ENCODE measurements at places on chromosomes 12 and 14. TPM values are rescaled to one million over a fixed set of nuclear protein-coding genes. Genes with fewer than 3 reads are reported as not detected.

DNA sequence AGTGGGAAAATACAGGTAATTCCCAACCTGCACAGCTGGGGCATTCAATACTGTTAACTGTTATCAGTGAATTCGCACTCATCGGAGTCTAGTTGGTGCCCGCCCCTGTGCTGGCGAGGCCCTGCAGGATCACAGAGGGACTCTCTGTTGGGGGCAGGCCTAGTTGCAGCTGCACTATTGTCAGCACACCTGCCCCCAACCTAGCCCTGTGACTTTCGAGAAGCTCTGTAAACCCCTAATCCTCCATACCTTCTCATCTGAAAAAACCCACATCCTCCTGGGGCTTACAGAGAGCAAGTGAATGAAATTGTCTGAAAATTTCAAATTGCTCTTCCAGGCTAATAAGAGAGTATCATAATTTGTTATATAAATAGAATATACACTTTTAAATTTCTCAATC is 132.2 kb upstream of the NUDT4 start:
- no peak for DNase-seq

DNA sequence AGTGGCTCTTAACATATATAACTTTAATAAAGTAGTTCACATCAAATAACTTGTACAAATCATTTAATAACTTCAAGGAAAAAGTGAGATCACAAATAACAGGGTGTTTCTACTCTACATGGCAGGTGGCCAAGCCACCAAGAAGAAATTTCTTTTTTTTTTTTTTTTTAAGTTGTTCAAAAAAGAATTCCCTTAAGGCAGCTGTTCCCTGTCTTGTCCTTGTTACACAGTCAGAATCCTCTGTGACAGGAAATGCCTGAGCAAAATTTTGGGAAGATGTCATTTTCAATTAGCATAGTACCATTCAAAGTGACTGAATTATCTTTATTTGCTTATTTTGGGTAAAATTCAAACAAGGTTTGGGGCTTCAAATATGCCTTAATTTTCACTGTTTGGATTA is 79.4 kb downstream of the LIN7A start:
- DNase-seq: no peak

GRCh38 chr14:99654235-99654985 is 9.5 kb downstream of the HHIPL1 start:
- DNase-seq: peak; percentile 73

DNA sequence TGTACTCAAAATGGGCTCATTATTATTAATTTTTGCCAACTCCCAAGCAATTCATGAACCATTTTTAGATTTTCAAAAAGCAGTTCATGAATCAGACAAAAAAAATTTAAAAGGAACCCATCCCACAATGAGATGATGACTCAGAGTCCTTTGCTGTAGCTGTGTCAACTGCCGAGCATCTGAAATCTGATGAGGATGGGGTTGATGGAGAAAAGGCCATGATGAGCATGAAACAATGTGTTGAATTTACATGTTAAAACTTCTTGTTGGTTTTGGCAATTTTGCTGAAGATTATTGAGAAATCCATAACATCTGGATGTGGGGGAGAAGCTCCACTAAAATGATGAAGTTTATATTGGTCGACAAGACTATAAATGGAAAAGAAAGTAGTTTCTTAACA is 378.0 kb downstream of the FOXG1 start:
- DNase-seq: peak; percentile 32

DNA sequence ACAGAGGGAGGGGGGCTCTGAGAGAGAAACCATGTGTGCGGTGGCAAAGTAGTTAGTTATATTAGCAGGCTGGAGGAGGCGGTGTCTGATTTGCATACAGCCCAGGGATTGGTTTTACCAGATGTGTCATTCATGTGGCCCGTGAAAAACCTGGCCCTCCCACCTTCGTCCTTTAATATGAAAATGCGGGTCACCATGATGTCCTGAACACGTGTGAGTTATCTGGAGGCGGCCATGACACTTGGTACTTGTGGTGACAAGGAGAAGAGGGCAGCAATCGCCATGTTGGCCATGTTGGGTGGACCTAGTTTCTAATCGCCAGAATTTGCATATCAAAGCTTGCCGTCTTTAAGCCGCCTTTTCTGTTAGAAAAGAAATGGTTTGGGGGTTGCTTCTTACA is 108.8 kb downstream of the RAD51B start:
- DNase-seq: no peak

EIF4B gene
- 689 TPM for total RNA-seq

DLK1 gene
- 0.06 TPM for total RNA-seq

Data from Daoy (cell line).